ENCODE measurements at places on chromosomes 6 and 20.

- peak; percentile 56 for DNase-seq
Measured at GRCh38 chr6:106783640-106784566, 154.5 kb downstream of the QRSL1 start.

DNA sequence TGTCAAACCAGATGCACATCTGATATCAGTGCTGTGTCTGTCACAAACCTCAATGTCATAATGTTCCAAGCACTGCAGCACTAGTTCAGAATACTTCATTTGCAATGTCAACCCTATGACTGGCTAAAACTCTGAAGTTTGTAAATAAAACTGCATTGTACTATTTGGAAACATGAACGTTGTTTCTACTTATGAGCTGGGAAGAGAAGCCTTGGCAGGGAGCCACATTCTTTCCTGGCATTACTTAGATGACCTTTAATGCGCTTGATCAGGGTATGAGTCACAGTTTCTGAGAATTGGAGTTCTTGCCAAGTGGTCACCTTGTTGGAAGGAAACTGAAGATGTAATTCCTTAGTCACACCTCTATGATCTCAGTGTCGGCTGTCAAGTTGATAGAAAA is 664.8 kb upstream of the MMS22L start:
- peak; percentile 11 for DNase-seq

- no peak for DNase-seq
Measured at GRCh38 chr20:49727894-49728885, 14.5 kb upstream of the B4GALT5 start.

DNA sequence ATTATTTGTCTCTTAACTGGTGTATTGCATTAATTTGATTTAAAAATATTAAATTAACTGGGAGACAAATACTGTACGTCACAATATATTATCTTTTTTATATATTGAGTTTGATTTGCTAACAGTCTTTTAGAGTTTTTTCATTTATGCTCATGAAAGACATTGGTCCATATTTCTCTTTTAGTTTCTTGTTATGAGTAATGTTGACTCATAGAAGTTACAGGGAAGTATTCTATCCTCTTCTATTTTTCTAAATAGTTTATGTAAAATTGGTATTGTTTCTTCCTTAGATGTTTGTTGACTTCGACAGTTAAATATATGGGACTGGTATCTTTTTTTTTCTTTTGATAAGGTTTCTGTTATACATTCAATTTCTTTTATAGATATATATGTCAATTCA is 1115.6 kb upstream of the CITED2 start:
- no peak for DNase-seq

DNA sequence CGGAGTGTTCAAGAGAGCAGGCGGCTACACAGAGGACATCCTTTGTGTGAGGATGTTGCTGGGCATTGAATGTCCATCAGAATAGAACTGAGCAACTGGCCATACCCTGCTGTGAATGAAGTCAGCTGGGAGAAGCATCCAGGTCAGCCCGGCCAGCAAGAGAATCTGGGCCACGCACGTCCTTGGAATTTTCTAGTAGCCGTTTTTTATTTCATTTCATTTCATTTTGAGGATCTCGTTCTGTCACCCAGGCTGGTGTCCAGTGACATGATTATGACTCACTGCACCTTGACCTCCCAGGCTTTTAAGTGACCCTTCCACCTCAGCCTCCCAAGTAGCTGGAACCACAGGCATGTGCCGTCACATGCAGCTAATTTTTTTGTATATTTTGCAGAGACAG is 97.9 kb downstream of the SSR1 start:
- peak; percentile 84 for DNase-seq

- DNase-seq = peak; percentile 1
Measured at GRCh38 chr6:104418125-104418524, 441.6 kb downstream of the HACE1 start.

DNA sequence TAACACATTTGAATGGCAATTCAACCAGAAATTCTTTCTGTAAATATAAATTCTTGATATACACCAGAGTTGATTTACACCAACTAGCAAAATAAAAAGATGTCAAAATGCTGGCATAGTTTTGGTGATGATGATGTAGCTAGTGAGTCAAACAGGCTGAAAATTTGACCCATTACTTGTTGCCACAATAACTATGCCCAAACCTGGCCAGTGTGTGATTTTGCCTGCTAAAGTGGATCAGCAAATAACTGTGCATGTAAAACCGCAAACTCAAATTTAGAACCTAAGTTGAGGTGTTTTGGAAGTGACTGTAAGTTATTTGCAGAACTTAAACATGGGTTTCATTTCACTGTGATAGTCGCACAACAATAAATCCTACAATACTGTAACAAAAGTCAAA is 125.9 kb downstream of the KIF6 start:
- DNase-seq = no peak

DNA sequence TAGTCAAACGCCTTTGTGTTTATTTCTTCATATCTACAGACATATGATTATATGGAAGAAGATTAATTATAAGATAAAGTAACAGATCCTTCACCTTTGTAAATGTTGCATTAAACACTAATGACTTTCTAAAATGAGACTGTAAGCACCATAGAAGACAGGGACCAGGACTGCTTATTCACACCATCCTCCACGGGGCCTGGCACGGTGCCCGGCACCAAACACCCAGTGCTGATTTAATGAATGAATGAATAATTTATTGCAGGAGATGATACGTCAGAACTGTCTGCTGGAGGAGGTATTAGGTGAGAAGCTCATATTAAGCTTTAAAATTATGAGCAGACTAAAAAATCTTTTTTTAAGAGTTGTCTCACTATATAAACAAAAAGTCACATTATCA is 88.3 kb downstream of the SLX4IP start:
- no peak for DNase-seq

GRCh38 chr6:40733290-40733689 is 146.1 kb upstream of the LRFN2 start:
- peak; percentile 55 for DNase-seq

DNA sequence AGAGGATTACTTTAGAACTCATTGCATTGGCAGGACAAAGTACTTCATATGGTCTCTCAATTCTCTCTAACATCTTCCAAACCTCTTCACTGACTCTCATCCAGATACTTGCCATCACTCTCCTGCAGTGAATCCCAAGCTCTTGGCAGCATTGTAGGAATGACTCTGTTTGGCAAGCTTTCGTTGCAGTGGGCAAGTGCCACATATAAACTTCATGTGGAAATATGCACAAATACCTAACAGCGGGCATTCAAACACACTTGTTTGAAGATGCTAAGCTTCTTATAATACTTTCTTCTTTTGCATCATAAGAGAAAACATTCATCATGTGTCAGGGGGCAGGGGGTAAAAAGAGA is 86.2 kb upstream of the F13A1 start:
- no peak for DNase-seq

GRCh38 chr20:58097943-58098342 is 130.5 kb downstream of the ANKRD60 start:
- no peak for DNase-seq

DNA sequence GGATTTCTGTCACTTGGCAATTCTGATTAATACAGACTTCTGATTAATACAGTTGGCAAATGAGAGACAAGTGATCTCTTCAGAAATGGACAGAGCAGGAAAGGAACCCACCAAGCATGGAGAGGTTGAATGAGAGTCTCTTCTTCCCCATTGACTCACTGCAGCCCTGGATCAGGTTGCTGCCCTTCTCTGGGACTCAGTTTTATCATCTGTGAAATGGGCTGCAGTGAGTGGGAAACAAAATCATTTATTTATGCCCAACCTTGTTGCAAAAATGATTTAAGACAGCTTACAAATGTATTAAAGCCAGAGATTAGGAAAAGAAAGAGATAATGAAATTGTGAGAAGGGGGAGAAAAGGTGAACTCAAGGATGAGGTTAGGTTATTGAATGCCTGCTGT is 20.8 kb upstream of the RSPO4 start:
- DNase-seq = no peak

DNA sequence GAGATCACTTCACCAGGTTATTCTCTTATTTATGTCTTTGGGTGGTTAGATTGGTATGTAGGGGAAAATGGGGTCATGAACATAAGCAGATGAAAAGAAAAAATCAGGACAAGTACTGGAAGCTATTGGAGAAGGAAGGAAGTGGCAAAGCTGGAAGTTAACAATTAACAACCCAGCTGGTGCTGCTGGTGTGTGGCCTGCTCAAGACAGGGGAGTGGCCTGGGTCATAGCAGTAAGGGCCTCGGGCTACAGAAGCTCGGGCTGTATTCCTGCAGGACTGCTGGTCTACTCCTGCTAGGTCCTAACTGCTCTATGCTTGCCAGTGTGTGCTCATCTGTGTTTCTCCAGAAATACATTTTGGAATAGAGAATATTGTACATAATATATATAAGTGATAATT is 19.6 kb downstream of the MYLIP start:
- DNase-seq = no peak

- peak; percentile 30 for DNase-seq
Measured at GRCh38 chr6:111423960-111424846, 58.8 kb downstream of the REV3L start.

DNA sequence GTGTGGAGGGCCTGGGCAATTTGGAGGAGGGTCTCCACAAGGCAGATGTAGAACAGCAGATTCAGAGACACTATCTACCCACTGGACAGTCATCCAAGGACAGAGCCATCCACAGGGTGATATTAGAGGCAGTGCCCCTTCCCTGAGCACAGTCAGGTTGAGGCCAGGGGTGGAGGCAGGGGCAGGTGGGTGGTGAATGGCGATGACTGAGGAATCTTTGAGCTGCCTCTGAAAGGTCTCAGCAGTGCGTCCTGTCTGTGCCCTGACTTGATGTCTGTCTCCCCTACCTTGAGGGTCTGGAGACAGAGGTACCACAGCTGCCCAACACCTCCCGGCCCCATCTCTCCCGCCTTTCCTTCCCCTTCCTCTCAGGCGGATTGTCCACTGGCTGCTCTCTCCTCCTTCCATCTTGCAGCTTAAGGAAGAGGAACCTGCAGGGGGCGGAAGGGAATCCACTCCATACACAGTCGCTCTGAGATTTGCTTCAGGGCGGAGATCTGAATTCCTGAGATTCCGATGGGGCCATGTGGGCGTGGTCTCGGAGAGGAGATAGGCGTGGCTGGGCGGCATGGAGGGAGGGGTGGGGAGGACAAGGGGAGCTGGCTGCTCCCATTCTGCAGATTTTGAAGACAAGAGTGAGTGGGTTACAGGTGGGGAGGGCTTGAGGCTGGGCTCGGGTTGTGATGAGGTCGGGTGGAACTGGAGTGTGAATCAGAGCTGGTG is 1.7 kb downstream of the MUCL3 start:
- DNase-seq = peak; percentile 95

GRCh38 chr6:78345882-78346281 is 521.5 kb upstream of the IRAK1BP1 start:
- no peak for DNase-seq

Measured in EL (cell line).